Osteocyte (in vitro differentiated cells): ENCODE measurements at places on chromosomes 2 and 18. TPM values are rescaled to one million over a fixed set of nuclear protein-coding genes. Genes with fewer than 3 reads are reported as not detected.

The ERBB4 gene
- total RNA-seq = 2.5 and 2.8 TPM in 2 replicates

The SIX3 gene
- total RNA-seq = not detected in 2 replicates

The NPHP1 gene
- total RNA-seq = 3.0 and 3.6 TPM in 2 replicates

The TMEM178A gene
- 0.71 and 1.6 TPM in 2 replicates for total RNA-seq
